ENCODE measurements at places on chromosomes 4 and X.

- no peak for DNase-seq
Observed at GRCh38 chrX:78168065-78168464, 28.6 kb upstream of the TAF9B start.

GRCh38 chr4:20391198-20391597, 139.5 kb downstream of the SLIT2 start:
- DNase-seq = no peak

DNA sequence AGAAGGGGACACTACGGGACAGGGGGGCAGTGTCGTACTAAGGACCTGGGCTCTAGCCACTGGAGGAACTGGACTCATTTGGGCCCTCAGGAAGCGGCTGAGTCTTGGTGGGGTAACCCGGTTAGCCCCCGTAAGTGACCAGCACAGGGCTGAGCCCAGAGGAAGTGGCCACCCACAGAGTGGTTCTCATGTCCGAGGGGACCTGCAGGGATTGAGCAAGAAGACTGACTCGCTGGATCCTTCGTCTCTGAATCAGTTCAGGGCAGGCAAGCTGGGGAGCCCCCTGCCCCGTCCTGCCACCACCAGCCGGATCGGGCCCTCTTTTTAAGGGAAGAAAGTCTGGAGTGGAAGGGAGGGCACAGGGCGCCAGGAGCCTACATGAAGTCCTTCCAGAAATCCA, 719 bp upstream of the BGN start:
- no peak for DNase-seq

- DNase-seq = no peak
Observed at GRCh38 chr4:144582975-144583374, 63.0 kb upstream of the HHIP start.

- no peak for DNase-seq
Observed at GRCh38 chr4:47624031-47624441, 139.0 kb downstream of the ATP10D start.

- no peak for DNase-seq
Observed at GRCh38 chrX:135977611-135978010, 3.8 kb upstream of the MMGT1 start.

- no peak for DNase-seq
Observed at GRCh38 chr4:7289589-7289988, 97.3 kb downstream of the SORCS2 start.

GRCh38 chrX:50704360-50704759, 109.6 kb downstream of the SHROOM4 start:
- DNase-seq = no peak
